Activated naive CD4-positive, alpha-beta T cell treated with anti-CD3 and anti-CD28 coated beads, Interleukin-2, amount 10 ng/mL, durations not matched to agents 7 days and 5 days (primary cell): ENCODE measurements at places on chromosomes 1 and 21.

DNA sequence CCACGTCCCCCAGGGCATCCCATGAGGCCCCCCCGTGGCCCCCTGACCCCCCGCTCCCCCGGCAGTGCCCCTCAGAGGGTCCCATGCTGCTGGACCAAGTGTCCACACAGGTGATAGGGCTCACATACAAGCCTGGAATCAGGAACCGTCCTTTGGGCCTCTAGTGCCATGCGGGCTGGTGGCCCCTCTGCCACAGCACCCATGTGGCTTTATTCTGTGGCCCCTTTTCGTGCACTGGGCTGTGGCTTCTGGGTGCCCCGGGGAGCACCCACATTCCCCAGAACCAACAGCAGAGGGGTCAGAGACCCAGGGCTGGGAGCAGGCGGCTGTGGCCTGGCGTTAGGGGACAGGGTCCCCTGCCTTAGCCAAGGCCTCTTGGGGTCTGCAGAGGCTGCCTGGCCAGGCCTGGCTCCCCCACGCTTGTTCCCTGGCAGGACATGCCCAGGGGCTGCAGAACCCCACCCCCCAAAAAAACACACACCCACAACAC, 31.7 kb downstream of the SLC19A1 start:
- no peak for DNase-seq

GRCh38 chr1:209051570-209051969, 531.9 kb upstream of the CAMK1G start:
- no peak for DNase-seq

DNA sequence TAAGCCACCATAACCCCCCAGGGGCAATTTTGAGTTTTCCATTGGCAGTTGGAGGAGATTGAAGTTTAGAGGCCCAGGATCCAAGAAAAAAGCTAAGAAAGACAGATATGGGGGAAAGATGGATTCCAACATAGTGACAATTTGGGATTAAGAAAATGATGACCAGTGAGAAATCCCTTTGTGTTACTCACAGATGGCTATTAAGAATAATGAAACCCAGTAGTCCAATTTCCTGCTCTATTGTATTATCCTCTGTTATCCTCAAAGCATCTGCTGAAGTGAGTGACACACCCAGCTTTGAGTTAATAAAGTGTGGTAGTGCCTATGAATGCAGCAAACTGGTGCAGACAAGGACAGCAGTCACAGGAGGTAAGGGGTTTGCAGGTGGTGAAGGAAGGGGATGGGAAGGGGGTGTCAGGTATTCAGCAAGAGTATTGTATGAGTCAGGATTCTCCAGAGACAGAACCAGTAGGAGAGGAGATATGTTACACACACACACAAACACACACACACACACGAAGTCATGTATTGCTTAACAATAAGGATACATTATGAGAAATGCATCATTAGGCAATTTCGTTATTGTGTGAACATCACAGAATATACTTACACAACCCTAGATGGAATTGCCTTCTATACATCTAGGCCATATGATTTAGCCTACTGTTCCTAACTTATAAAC, 112.4 kb upstream of the VANGL1 start:
- no peak for DNase-seq

DNA sequence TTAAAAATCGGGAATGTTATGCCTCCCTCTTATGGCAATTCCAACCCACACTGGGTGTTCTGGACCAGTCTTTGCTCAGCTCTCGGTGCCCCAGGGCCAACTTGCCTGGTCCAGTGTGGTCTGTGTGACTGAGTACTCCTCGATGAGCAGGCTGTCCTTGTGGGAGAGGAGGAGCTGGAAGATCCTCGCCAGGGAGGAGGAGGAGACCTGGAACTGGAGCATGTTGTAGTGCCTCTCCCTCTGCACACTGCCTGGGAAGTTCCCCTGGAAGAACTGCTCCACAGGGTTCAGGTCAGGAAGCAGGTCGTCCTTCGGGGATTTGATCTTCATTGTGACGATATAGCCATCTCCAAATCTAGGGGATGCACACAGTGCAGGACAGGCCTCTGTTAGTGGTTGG, 88.5 kb upstream of the GCLM start:
- DNase-seq: no peak

GRCh38 chr1:18907021-18907916, 4.9 kb upstream of the ALDH4A1 start:
- DNase-seq: peak; percentile 69

GRCh38 chr1:115356356-115356755, 18.3 kb upstream of the NGF start:
- no peak for DNase-seq

DNA sequence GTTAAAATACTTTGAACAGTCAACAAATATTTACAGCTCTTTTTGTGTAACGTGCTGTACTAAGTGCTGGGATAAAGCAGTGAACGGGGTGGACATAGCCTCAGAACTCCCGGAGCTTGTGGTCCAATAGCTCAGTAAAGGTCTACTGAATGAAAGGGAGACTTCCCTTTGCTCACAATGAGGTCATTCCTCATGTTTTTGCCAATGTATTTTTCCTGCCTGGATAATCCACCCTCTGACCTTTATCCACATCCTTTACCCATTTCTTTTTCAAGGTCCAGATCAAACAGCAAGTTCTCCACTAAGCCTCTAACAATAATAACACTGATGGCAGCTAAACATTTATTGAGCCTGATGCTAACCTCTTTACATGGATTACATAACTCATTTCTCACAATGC, 55.9 kb downstream of the LEPR start:
- DNase-seq: no peak

GRCh38 chr1:165525708-165526107, 18.1 kb upstream of the LRRC52 start:
- no peak for DNase-seq

GRCh38 chr1:36464605-36465393, 615 bp upstream of the MRPS15 start:
- no peak for DNase-seq

DNA sequence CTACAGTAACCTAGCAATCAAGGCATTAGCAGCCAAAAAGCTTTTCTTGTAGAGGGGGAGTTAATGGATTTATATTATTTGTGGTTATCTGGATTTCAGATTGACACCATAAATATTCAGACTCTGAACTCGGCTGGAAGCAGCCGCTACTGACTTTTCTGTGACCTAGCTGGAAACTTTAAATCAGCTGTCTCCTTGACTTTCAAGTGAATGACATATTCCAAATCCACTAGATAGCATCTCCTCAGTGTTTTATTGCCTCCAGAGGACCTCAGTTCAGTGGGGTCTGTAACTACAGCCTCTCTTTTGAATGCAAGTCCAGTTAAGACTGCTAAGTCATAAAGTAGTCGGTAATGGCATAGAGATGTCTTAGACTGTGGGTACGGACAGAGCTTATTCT, 448.5 kb downstream of the NUF2 start:
- DNase-seq: no peak

DNA sequence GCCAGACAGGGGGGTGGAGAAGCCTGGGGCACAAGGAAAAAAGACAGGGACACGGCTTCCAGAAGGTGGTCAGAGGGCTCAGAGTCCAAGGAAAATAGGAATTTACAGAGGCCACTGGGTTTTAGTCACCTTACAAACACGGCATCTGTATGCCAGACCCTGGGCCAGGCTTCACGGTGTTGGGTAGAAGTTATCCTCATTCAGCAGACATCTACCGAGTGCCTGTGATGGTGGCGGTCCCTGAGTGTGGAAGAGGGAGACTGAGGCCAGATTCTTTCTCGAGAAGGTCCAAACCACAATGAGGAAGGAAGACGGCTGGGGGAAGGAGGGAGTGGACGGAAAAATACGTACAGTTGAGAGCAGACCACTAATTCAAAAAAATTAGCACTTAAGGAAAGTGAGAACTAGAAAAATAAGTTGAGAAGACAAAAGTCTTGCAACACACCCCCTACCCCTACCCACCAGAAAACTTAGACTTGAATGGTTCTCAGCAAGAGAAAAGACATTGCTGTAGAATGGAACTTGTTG, 864 bp upstream of the BTG2 start:
- DNase-seq: peak; percentile 28

DNA sequence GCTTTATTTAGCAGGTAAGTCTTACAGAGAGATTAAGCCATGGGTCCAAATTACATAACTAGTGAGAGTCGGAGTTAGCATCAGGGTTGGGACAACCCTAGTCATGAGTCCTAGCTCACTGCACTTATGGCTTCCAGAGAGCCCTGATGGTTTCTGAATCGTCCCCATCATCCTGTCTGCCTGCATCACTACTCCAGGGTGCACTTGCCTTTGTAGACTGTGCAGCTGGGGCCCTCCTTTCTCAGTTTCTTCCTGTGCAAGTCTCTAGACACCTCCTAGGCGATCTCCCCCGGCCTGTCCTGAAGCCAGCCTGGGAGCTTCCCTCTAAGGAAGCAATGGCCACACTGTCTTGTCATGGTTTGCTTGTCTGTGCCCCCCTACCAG, 37.1 kb downstream of the KIAA0040 start:
- no peak for DNase-seq

- DNase-seq: no peak
Measured at GRCh38 chr1:5611851-5612250, 380.4 kb downstream of the NPHP4 start.

GRCh38 chr1:195202241-195202640, 1406.0 kb downstream of the KCNT2 start:
- DNase-seq: no peak

- no peak for DNase-seq
Measured at GRCh38 chr21:34201001-34201400, 127.6 kb downstream of the MRPS6 start.

DNA sequence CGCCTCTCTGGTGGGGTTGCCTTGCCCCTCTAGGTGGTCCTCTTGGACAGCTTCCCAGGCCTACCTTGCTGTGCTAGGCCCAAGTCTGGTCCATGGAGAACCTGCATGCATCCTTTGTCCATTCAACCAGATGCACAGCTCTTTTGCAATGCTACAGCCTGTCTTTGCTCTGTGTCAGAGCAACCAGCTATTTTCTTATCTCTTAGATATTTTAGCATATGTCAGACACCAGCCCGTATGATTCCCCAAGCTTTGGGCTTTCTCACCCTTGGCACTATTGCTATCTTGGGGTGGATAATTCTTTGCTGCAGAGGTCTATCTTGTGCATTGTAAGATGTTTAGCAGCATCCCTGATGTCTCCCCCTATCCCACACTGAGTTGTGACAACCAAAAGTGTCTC, 32.3 kb downstream of the TNN start:
- no peak for DNase-seq

- no peak for DNase-seq
Measured at GRCh38 chr1:76066394-76066793, 8.2 kb upstream of the ST6GALNAC3 start.

GRCh38 chr1:29237129-29237821, 953 bp downstream of the PTPRU start:
- peak; percentile 36 for DNase-seq

GRCh38 chr1:90781534-90781933, 64.4 kb upstream of the BARHL2 start:
- no peak for DNase-seq

- DNase-seq: no peak
Measured at GRCh38 chr1:169968174-169968573, 74.5 kb upstream of the SCYL3 start.

- no peak for DNase-seq
Measured at GRCh38 chr1:236067854-236068454, 3.1 kb upstream of the NID1 start.

DNA sequence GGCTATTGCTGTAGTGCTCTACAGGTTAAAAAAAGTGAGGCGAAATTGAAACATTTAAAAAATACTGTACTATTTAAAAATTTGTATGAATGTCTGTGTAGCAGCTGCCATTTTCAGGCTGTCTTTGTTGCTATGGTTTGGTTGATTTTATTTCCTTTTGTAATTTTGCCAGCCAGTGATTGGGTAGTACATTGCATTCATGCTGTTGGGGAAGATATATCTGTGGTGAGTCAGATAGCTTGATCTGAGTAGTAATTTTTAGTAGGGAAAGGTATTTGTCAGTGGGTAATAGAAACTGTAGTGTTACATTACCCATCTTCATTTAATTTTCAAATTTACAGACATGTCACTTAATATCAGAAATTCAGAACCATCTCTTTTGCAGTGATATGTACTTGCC, 15.0 kb downstream of the NFIA start:
- no peak for DNase-seq

DNA sequence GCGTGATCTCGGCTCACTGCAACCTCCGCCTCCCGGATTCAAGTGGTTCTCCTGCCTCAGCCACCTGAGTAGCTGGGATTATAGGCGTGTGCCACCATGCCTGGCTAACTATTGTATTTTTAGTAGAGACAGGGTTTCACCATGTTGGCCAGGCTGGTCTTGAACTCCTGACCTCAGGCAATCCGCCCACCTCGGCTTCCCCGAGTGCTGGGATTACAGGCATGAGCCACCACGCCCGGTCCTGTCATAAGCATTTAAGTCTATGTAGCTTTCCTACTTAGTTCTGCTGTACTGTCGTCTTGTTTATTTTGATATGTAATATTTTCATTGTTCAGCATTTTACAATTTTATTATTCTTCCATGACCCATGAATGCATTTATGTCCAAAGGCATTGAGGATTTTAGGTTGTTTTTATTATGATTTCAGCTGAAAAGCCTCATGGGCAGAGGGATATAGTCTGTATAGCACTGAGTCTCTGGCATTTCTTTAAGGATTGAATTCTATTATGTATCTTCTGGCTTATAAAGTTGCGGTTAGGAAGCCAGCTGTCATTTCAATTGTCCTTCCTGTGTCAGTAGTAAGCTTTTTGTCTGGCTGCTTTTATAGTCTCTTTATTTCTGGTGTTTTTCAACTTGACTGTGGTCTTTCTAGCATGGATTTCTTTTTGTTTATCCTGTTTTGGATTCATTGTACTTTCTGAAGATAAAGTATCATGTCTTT, 9.2 kb downstream of the AGPAT3 start:
- DNase-seq: no peak

DNA sequence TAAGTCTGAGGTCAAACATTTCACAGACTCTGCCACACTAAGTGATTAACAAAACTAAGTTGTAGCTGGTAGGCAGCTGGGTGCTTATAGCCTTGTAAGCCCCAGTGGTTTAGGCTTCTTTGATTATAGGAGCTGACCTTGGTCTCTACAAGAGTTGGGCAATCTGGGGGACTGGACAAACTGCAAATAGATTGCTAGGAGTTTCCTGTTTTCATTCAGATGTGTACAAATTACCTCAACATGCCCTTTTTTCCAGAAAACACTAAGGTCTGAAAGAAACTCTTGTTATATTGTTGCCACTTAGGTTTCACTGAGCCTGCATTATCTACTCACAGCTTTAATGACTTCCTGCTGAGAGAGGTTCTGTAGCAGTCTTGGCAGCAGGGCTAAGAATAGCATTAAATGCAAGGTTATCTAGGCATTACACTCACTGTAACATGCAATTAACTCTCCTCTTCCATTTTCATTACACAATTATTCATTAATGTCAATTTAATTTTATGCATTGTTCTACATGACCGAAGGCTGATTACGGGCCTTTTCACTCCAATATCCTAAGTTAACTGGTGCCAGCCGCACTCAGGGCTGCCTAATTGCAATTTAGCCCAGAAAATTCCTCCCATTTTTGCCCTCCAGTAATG, 314.0 kb downstream of the LMO4 start:
- DNase-seq: no peak

GRCh38 chr1:39896909-39897685, 4.6 kb downstream of the MYCL start:
- DNase-seq: no peak

GRCh38 chr1:67130673-67131072, 4.1 kb downstream of the C1orf141 start:
- no peak for DNase-seq

- DNase-seq: no peak
Measured at GRCh38 chr1:159318784-159319551, 16.8 kb downstream of the FCER1A start.

GRCh38 chr1:230166366-230167132, 99.5 kb downstream of the GALNT2 start:
- DNase-seq: no peak
